ENCODE measurements at places on chromosomes 1 and 21.
A peak's percentile ranks its signal among the peaks of the same experiment; 100 is the strongest.

- no peak for DNase-seq
Observed at GRCh38 chr1:119639109-119639508, 9.0 kb downstream of the ZNF697 start.

GRCh38 chr1:111669268-111669667 lies 49.7 kb downstream of the RAP1A start:
- no peak for DNase-seq

GRCh38 chr1:214991691-214992315 lies 90.7 kb upstream of the KCNK2 start:
- no peak for DNase-seq

GRCh38 chr1:18011703-18012102 lies 95.9 kb upstream of the IGSF21 start:
- DNase-seq, result no peak

DNA sequence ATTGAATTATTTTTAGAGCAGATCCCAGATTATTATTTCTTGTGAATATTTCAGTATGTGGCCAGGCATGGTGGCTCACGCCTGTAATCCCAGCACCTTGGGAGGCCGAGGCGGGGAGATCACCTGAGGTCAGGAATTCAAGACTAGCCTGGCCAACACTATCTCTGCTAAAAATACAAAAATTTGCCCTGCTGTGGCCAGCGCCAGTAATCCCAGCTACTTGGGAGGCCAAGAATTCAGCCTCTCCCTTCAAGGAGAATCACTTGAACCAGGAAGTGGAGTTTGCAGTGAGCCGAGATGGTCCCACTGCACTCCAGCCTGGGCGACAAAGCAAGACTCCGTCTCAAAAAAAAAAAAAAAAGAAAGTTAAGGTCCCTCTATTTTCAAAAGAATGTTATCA lies 4.3 kb downstream of the OSBPL9 start:
- DNase-seq, result no peak

DNA sequence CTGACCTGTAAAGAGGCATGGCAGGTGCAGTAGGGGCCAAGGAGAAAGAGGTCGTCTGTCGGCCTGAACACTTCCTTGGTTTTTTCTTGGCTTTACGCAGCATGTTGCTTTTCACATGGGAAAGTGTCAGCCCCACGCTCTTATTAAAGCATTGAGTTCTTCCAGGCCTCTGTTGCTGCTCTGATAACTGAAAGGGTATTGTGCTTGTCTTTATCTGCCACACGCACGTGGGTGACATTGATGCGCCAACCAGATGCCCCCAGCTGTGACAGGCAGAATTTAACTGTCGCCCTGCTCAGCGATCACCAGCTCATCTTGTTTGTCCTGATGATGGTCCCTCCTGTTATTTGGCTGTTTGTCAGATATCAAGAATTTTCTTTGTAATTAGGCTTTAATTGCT lies 76.5 kb downstream of the GALNT2 start:
- no peak for DNase-seq

DNA sequence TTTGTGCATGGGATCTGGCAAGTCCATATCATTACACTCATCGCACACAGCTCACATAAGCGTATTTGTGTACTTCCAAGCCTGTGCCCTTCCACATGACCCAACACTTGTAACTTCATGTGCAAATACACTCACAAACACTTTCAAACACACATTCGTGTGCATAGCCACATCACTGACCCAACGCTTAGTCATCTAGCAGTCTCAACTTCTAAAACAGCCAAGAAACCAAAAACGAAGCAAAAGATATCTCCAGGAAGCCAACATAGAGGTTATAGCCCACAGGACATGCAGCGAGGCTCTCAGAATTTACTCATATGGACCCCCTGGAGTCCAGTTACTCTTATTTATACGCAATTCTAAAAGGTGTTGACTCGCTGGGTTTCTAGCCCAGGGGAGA lies 10.9 kb upstream of the GOLT1A start:
- no peak for DNase-seq

- no peak for DNase-seq
Observed at GRCh38 chr1:107184888-107185287, 44.0 kb downstream of the NTNG1 start.

DNA sequence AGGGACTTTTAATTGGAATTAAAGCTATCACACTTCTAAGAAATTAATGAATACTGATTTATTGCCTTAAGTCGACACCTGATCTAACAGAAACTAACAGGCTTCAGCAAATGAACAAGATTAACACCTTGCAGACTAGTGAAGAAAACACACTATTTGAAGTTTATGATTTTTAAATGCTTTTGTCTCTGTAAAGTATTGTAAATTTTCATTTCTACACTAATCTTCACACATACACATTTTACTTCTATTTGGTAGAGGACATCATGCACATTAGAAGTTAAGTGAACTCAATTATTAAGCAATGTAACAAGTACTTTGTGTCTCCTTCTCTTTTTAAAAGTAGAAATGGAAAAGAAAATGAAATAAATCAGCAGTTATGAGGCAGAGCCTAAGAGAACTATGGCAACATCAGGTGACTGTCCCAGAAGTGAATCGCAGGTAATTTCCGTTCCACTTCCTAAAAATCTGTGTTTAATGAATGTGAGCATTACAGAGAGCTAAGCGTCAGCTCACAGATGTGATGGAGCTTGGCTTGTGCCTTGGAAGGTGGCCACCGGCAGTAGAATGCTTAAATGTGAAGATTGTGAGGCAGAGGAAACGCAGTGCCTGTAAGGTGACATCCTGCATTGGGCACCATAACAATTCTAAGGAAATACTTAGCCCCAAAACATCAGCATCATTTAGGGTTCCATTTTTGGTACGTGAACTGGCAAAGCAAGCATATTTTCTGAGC lies 1.2 kb downstream of the PRMT2 start:
- DNase-seq, result no peak

DNA sequence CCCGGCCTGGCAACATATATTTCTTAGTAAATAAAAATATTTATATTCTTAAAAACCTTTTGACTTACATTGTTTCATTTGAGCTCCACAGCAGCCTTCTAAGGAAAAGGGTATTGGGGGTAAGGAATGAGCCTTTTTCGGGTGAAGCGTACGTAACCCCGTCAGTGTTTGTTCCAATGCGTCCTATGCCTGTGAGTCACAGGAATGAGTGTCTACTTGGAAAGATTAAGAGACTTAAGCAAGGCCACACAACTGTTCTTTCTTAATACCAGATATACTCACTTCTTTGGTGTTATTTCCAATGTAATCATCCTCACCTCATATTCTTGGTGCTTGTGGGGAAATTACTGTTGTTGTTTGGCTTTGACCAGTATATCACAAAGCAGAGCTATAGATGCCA lies 22.7 kb downstream of the WDTC1 start:
- DNase-seq, result no peak

DNA sequence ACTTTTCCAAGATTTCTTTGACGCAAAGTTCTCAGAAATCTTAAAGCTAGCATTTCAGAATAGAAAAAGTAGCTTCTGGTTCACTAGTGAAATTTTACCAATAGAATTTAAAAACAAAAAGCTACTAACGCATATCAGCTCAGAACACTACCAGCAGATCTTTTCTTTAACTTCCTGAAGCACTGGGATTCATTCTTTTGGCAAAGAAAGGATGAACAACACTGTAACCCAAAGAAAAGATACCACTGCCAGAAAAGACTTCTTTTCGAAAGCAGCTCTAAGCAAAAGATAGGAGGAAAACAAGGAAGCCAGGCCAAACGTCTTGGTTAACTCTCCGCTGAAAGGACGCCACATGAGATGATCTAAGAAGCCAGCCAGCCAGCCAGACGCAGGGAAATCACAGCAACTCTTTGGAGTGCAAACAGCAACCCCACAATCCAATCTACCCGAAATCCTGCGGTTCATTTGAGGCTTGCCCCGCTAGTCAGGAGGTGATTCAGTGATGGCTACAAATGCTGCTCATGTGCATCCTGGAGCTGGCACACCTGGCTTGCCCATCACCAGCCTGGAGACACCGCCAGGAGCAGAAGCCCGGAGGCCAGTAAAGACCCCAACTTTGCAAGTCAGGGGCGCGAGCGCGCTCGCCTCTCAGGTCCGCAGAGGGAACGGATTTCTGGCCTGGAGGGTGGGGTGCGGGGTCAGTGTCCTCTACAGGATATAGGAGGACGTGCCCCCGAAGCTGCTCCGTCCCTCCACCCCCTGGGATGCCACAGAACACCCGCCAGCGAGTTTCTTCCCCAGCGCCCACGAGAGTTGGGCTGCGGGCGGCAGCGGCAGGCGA lies 812 bp downstream of the NBPF1 start:
- no peak for DNase-seq

DNA sequence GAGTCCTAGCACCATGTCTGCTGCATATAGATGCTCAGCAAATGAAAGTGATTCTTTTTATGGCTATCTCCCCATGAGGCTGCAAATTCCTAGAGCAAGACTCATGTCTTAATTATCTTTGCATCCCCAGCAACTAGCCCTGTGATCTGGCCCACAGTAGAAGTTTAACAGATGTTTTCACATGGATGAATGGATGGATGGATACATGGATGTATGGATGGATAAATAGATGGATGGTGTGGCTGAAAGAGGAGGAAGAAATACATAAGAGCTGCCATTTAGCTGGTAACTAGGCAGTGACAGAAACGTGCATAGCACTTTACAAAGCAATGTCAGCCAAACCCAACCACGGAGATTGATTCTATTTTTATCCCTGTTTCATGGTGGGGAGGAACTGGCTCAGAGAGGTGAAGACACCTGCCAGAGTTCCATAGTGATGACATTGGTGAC lies 32.7 kb upstream of the ZBTB40 start:
- no peak for DNase-seq

GRCh38 chr1:222975472-222976122 lies 160.8 kb downstream of the DISP1 start:
- DNase-seq, result no peak

GRCh38 chr21:43957611-43958362 lies 54.3 kb upstream of the TRAPPC10 start:
- no peak for DNase-seq

DNA sequence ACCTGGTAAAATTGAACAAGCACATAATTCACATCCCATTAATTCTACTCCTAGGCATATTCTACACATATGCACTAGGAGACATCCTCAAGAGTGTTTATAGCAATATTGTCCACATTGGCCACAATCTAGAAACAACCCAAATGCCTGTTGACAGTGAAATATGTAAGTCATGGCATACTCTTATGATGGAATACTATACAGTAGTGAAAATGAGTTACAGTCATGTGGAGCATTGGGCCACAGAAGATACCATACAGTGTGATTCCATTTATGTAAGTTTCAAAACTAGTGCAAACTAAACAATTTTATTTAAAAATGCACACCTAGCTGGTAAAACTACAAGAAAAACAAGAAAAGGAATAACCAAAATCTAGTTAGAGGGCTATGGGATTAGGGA lies 19.1 kb downstream of the CHIT1 start:
- DNase-seq, result no peak

DNA sequence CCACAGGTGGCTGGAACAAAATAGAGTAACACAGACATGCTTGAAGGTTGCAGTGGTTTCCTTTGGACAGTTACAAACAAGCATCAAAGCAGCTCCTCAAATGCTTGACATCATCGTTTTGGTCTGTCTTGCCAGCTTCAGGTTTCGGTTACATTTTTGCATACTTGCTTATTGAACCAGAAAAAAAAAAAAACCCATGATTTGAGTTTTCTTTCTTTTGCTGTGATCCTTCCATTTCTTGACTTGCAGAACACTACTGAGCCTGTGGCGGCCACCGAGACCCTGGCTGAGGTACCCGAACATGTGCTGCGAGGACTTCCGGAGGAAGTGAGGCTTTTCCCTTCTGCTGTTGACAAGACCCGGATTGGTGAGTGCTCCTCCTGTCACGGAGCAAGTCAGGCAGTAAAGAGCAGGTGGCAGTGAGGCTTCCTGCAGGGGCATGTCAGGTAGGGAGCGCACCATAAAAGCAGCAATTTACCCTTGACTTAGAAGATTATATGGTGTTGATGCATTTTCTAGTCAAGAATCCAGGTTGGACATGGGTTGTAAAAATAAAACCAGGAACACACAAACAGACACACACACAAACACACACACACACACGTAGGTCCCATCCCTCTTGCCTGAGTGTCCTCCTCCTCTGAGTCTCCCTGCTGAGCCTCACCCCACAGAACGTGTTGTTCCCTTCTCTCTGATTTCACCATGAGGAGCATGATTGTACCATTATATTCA lies 30.9 kb downstream of the PRDM2 start:
- DNase-seq, result peak; percentile 63

DNA sequence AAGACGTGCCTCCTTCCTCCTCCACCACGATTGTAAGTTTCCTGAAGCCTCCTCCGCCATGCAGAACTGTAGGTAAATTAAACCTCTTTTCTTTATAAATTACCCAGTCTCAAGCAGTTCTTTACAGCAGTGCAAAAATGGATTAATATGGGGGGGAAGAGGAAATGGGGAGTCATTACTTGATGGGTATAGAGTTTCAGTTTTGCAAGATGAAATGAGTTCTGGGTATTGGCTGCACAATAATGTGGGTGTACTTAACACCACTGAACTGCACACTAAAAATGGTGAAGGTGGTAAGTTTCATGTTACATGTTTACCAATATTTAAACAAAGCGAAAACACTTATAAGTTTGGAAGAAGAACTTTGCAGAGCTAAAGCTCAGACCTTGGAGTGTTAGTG lies 24.3 kb upstream of the DISP1 start:
- no peak for DNase-seq

DNA sequence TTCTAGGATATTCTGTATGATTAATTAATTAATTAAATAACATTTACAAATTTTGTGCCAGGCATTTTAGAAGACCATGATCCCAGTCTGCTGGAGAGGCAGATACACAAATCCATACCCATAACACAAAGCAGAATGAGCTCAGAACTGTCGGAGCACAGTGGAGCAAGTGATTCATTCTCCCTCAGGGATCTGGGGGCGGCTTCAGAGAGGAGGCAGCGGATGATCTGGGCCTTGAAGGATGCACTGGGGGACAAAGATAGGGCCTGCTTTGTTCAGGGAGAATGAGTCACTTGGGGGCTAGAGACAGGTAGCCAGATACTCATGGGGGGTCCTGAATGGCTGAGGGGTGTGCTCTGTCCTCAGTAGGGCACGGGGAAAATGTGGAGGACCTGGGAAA lies 50.9 kb upstream of the TRABD2B start:
- no peak for DNase-seq
